ENCODE measurements at places on chromosomes 12 and 14.

DNA sequence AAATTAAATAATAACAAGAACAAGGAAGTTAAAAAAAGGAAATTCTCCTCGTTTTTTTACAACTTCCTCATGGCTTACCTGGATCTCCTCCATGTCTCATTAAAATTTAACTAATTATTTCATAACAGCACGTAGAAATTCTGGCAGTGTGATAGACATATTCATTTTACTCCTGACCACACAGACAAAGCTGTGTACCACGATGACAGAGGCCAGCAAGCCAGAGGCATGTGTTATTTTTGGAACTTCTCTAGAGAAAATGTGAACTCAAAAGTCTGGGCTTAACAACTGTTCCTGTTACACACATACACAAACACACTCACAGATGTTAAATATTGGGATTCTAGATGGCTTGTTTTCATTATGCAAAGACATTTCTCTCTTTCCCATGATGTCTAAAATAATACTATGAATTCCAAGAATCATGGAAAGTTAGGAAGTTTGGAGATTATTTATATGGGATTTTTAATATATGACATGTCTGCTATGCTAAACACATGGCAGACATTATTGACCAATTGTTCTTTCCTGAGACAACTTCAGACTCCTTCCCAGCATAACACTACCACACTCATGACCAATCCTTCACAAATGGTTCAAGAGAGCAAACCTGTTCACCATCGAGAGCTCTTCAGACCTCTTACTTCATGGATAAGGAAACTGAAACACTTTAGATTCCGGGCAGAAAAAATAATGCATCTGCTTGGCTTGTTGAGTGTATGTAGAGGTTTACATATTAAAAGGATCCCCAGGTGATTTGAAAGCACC lies 158.7 kb downstream of the DACT1 start:
- no peak for DNase-seq

DNA sequence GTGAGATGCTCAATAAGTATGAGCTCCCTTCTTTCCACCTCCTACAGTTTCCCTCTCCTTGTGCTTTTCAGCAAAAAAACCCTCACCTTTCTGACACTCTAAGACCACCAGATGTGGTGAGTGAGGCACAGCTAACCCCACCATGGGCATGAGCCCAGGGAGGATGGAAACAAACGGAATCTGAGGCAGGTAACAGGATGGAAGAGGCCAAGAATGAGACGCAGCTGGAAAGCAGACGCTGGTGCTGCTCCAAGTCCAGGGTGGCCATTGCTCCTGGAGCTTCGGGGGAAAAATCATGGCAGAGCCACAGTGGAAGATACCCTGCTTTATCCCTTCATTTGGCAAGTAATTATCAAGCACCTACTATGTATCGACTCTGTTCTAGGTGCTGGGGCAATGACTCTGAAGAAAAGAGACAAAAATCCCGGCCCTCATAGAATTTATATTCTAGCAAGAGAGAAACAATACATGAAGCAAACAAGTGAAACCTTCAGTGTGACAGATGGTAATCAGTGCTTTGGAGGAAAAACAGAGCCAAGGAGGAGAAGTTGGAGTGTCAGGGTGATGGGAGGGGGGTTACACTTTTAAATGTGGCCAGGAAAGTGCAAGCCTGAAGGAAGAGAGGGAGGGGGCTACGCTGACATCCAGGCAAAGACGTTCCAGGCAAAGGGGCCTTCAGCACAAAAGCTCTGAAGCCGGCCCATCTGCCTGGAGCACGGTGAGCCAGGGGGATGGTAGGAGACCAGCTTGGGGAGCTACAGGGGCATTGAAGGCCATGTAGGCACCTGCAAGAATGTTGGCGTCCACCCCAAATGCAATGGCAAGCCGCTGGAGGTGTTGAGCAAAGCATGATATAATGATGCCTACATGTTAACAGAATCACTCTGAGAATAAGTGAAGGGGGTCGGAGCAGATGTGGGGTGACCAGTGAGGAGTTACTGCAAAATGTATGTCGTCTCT lies 154.2 kb downstream of the DPF3 start:
- DNase-seq, result no peak

DNA sequence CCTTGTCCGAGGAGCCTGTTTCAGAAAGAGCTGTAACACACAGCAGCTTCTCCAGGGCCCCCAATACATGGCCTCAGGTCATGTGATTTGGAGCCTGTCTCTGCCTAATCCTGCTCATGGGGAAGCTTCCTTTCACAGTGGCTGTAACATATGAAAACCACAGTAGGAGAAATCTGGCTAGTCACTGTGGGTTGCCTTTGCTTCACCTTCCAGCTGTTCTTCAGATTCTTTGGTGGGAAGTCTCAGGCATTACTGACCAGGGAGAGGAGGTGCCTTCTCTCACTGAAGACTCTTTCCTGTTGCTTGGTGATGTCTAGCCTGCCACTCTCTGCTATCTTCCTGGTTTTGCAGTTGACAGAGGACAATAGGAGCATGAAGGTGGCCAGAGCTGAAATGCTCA lies 350.6 kb downstream of the DPF3 start:
- no peak for DNase-seq

DNA sequence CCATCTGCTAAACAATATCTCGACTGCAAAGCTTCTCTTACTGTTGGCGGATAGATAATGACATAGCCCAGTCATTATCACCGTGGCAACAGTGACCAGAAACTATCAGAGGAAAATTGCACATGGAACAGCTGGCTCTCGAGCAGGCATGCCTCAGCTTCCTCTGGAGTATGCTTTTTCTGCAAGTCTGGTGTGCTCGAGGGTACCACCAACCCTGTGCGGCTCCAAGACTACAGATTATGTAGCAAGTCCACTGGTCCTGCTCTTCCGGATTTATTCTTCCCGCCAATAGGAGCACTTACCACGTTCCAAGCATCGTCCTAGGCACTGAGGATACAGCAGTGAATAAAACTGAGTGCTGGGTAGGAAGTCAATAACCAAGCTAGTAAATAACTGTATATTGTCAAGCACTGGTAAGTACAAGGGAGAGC lies 1.4 kb upstream of the GLRX5 start:
- no peak for DNase-seq

DNA sequence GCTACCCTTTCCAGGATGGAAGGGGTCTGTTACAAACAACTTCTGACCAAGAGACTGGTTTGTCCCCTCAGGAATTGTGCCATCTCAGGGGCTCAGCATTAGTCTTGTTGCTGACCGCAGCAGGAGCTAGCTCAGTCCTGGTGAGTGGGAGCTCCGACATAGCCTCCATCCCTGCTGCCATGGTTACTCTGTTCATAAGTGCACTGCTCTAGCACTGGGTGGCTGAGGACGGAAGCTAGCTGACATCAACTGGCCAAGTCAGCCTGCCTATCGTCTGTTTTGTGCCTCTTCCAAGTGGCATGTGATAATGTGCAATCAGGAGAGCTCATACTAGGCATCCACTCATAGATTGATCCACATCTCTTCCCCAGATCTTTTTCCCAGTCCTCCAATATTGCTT lies 7.5 kb downstream of the SLC17A8 start:
- DNase-seq, result no peak

DNA sequence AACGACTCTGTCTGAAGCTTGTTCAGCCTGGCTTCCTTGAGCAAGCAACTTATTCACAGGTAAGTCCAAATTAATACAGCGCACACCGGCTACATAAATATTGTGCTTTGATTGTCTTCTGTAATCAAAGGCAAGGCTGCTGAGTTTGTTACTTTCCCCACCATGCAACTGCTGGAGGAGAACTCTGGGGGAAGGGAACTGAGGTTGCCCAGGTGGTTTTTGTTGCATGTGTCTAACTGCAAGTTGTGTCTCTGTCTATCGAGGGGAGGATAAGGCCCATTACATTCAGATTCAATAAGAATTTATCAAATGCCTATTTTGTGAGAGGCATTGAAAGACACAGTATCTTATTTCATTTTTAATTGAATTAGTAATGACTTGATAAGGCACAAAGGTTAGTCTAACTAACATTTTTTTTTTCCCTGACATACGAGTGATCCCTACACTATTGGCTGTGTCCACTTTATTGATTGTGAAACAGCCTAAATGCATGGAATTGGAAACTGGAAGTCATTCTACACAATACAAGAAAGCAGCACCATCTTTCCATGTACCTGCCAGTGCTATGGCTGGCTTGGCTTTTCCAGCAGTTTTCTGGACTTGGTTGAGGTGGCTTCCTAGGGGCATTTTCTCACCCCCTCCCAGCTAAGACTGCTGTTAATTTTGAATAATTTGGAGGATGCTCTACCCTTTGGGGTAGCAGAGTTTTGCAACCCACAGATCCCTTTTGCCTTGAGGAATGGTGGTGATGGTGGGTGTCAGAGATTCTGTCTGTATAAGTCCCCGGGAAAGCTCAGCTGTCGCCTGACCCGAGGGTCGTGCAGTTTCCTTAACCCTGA lies 951 bp upstream of the CHST11 start:
- DNase-seq, result no peak

- no peak for DNase-seq
Measured at GRCh38 chr12:101620762-101621133, 26.0 kb downstream of the MYBPC1 start.

- DNase-seq, result no peak
Measured at GRCh38 chr12:87783467-87783866, 245.7 kb downstream of the C12orf50 start.

GRCh38 chr12:58640314-58640713 lies 280.0 kb downstream of the LRIG3 start:
- no peak for DNase-seq

DNA sequence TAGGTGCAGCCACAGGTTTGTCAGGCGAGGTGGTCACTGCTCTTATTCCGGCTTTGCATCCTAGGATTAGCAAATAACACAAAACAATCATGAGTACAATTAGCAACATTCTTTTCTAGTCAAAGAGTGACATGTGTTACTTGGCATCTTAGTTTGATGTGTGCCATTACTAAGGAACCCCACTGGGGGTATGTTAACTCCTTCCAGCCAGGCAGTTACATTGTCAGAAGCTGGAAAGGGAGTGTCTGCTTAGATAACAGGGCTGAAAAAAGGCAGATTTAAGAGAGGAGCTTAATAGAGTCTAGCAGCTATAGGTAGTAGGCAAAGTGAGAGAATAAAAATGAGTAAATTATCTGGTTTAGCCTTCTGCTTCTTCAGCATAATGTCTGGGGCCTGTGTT lies 30.5 kb upstream of the METAP2 start:
- DNase-seq, result no peak

DNA sequence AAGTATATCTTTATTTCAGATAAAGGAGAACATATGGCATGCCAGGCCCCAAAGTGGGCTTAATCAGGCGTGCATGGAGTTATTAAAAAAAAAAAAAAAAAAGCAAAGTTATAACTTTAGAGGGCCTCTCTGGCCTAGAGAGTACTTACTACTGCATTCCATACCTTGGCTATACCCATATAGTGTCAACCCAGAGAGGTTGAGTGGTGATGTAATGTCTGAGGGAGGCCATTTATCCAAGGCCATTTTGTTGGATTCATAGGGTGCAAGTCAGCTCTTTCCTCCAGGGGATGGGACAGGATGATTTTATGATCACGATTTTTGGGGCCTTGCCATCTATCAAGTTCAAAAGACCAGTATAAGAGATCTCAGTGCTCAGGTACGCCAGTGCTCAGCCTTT lies 66.4 kb downstream of the DCAF5 start:
- DNase-seq, result no peak

- no peak for DNase-seq
Measured at GRCh38 chr14:93091666-93092065, 24.1 kb downstream of the ITPK1 start.

GRCh38 chr14:89314274-89314673 lies 102.8 kb downstream of the FOXN3 start:
- DNase-seq, result no peak

GRCh38 chr12:41919526-41920261 lies 225.0 kb downstream of the GXYLT1 start:
- no peak for DNase-seq

GRCh38 chr14:100823413-100824080 lies 2.4 kb upstream of the MEG3 start:
- DNase-seq, result no peak

GRCh38 chr14:42027271-42027670 lies 420.6 kb downstream of the LRFN5 start:
- no peak for DNase-seq

DNA sequence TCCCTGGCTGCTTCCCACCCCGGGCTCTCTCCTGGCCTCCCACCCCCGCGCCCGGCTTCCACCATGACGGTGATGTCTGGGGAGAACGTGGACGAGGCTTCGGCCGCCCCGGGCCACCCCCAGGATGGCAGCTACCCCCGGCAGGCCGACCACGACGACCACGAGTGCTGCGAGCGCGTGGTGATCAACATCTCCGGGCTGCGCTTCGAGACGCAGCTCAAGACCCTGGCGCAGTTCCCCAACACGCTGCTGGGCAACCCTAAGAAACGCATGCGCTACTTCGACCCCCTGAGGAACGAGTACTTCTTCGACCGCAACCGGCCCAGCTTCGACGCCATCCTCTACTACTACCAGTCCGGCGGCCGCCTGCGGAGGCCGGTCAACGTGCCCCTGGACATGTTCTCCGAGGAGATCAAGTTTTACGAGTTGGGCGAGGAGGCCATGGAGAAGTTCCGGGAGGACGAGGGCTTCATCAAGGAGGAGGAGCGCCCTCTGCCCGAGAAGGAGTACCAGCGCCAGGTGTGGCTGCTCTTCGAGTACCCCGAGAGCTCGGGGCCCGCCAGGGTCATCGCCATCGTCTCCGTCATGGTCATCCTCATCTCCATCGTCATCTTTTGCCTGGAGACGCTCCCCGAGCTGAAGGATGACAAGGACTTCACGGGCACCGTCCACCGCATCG lies 1.8 kb downstream of the KCNA1 start:
- no peak for DNase-seq

GRCh38 chr12:52434760-52435530 lies 774 bp upstream of the KRT75 start:
- DNase-seq, result no peak

DNA sequence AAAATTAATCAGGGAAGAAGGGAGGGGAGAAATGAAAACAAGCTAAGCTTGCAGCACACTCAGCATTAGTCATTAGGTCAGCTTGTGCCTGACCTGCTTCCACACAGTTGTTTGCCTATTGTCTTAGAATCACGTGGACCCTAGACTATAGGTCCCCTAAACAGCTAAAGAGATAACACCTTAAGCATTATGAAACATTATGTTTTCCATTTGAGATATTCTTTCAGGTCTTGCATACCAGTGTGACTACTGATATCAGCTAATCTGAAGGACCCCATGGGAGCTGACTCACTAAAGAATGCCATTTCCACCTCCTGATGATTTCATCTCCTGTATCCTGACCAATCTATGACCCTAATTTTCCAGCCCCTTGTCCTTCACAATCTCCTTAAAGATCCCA lies 154.1 kb upstream of the FUT8 start:
- no peak for DNase-seq

GRCh38 chr12:47591361-47591791 lies 114.5 kb downstream of the RPAP3 start:
- DNase-seq, result no peak

All from lower leg skin (tissue), 4 donors.